ENCODE measurements at places on chromosomes 1 and 21.

DNA sequence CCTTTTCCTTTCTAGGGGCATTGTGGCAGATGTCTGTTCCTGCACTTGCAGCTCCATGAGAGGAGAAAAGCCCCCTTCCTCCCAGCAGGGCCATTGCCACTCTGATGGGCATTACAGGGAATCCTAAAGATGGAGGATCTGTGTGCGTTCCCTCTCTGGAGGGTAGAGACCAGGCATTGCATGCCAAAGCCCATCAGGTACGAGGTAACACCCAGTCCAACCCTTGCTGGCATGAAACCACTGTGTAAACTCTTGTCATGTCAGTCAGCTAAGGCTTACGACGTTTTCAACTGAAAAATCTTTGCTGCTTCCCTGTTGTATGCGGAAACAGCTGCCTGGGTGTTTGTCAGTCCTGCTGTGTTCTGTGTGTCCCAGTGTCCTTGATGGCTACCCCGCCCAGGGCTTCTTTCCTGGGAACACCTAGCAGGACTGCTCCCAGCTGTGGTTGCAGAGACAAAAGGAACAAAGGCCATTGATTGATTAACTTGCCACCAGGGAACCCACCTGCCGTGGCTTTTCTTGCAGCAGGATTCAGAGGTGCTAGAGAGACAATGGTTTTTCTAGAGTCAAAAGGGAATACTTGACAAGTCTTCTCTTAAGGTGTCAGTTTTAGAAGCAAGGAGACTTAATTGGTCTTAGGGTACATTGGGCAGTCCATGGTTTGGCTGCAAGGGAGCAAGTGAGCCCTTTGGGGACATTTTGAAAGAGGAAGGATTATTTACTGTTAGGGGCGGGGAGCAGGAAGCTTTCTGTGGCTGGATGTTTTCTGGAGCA is 24.6 kb downstream of the B3GALT5 start:
- peak; percentile 80 for DNase-seq

DNA sequence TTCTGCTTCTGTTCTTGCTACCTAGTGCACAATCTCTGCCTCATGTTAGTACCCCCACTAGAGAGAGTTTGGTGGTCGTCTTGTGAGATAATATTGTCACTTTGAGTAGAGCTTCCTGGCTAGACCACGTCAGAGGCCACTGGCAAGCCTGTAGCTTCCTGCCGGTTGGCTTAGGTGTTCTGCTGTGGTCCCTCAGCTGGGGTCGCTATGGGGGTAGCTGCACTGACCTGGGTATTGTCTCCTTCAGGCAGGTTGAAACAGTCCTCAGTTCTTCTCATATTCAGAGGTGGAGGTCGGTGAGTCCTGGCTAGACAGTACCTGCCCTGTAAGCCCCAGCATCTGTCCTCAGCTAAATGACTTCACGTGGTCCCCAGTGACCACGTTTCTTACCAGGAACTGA is 86.2 kb downstream of the C1orf94 start:
- DNase-seq, result no peak

DNA sequence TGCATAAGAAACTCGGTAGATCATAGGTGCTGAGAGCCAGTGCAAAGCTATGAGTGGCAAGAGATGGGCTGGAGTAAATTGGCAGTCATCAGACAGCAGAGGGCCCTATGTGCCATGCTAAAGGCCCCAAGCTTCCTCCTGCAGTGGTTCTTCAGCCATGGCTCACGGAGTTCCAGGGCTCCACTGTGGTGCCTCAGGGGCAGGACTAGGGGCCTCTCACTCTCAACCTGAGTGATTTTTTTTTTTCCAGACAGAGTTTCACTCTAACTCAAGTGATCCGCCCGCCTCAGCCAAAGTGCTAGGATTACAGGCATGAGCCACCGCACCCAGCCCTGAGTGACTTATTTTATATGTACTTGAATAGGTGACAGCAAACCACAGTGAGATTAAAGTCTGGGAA is 10.4 kb upstream of the GJA8 start:
- DNase-seq, result no peak

GRCh38 chr1:190849346-190849745 is 371.7 kb upstream of the BRINP3 start:
- no peak for DNase-seq

- no peak for DNase-seq
Observed at GRCh38 chr1:75165264-75165663, 31.1 kb downstream of the LHX8 start.

GRCh38 chr1:21866707-21867043 is 54.6 kb downstream of the LDLRAD2 start:
- DNase-seq, result no peak

GRCh38 chr1:116574581-116575291 is 3.9 kb upstream of the CD58 start:
- no peak for DNase-seq

DNA sequence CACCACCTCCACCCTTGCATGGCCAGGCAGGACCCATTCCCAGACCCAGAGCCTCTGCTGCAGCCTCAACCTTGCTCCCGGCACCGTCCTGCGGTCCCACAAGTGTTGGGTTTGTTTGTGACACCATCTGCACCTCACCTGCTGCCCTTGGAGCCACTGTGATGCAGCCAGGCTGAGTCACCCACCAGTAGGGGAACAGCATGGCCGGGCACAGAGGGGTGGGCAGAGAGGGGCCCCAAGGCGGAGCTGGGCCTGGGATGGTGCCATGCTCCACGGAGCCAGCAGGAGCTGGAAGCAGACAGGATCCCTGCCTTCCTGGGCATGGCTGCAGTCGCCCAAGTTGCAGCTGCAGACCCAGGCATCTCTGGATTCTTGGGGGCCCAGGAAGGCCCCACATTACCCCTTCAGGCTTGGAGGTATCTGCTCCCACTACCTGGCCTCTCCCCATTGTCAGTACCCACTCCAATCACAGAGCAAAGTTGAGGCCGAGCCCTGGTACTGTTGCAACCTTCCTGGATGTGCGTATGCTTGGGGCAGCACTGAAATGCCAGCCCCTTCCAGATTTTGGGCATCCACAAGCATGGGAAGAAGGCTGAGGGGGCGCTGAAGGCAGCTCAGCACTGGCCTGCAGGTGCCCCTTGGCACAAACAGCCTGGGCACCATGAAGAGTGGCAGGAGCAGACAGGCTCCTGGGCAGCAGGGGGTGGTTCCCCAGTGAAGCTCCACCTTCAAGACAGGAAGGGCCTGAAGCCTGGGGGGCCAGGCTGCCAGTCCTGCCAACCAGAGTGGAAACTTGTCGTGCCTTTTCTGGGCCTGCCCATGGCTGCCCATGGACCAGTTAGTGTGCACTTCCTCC is 172.8 kb downstream of the MATN1 start:
- no peak for DNase-seq

- DNase-seq, result no peak
Observed at GRCh38 chr1:222109836-222110235, 367.9 kb upstream of the DUSP10 start.

DNA sequence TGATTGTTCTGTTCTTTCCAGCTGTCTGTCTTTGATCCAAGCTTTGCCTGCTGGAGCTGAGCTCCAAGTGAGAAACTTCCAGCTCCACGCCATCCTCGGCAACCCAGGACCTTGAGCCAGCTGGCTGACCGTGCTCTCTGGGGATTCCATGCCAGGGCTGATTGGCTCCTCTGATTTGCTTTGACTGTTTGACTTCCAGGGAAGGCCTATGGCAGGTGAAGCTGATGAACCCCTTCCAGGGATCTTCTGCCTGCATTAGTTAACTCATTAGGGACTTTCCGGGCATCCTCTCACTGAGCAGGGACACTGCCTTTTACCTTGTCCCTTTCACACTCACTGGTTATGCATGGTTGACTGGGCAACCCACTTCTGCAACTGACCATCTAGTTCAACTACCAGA is 406.1 kb downstream of the RPS6KC1 start:
- DNase-seq, result no peak

- DNase-seq, result no peak
Observed at GRCh38 chr1:186102107-186102506, 272.9 kb downstream of the TPR start.
